HS-5 (cell line): ENCODE measurements at places on chromosomes 7 and 10.

- DNase-seq = no peak
Observed at GRCh38 chr10:131851346-131851745, 49.5 kb upstream of the PPP2R2D start.

- no peak for DNase-seq
Observed at GRCh38 chr7:74043523-74043951, 15.6 kb downstream of the ELN start.

GRCh38 chr7:138316421-138317043, 143.5 kb upstream of the TRIM24 start:
- DNase-seq = no peak

DNA sequence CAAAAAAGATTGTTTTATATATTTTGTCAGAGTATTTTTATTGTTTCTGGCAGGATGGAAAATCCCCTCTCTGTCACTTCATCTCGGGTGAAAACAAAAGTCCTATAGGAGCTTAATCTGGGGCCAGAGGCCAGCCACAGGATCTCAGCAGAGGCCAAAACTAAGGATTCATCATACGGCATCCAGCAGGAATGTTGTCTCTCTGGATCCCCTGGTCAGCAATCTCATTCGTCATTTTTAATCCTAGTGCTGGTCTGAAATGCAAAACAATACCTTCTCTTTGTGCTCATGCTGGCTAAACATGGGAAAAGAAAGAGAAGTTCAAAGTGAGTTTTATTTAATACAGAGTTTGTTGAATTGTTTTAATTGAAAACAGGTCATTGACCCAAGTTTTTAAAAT, 482.5 kb upstream of the AUTS2 start:
- no peak for DNase-seq

DNA sequence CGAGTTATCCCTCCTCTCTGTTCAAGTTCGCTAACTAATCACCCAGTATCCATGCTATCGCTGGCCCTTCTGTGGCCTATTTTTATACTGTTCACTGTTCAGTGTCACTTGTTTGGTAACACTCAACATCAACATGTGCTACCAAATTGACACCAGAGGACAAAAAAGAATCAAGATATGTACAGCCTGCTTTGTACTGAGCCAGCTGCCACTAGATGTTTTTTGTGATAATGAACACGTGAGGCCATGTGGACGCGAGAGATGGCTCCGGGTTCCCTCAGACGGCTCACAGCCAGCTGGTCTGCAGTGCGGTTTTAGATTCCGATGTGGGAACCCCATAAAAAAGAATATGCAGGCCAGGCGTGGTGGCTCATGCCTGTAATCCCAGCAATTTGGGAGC, 21.2 kb downstream of the CAV1 start:
- no peak for DNase-seq

- no peak for DNase-seq
Observed at GRCh38 chr10:44908066-44908749, 2.9 kb upstream of the TMEM72 start.
